ENCODE measurements at places on chromosomes 16 and 17.

DNA sequence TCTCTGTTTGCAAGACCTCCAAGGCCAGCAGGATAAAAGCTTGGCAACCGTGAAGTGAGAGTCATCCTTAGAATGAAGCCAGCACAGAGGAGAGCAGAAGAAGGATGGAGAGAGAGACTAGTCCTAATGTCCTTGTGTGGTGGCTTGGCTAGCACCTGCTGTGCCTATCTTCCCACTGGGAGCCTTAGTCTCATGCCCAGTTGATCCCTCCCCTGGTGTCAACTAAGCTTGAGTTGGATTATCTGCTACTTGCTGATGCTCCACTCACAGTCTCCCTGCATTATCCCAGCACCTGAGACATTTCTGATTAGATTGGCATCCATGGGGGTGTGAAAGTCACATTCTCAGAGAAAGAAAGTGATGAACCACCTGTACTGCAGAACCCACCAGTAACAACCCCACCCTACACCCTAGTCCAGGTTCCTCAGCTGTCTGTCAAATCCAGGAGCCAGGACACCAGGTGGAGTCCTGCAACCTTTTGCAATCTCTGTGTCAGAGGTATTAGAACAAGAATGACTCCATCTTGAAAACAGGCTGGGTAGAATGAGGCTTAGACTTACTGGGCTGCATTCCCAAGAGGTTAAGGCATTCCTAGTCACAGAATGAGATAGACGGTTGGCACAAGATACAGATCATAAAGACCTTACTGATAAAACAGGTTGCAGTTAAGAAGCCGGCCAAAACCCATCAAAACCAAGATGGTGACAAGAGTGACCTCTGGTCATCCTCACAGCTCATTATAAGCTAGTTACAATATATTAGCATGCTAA, 460.2 kb upstream of the C16orf82 start:
- DNase-seq: no peak

DNA sequence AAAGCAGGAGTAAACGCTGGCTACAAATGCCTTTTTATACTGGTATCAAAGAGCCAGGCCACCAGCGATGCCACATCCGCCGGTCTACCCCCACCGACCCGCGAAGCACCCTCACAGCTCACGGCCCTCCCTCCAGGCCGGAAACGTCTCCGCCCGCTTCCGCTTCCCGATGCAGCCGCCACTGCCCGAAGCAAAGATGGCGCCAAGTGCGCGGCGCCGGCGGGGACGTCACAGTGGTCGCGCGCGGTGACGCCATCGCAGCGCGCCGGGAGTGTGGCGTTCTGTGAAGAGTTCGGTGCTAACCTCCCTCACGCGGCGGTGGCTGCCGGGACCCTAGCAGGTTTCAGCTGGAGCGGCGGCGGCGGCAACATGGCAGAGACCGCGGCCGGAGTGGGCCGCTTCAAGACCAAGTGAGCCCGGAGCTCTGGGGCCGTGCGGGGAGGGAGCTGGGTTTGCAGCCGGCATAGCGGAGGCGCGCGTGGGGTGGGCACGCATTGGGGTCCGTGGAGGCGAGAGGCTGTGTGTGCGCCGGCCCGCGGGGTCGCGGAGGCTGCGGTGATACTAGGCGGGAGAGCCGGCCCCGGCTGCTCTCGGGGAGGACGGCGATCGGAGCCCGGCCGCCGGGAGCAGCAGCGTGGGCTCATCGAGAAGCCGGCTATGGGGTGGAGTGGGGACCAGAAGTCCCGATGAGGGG, at the start of gene TBL3:
TSS of gene TBL3 (plus strand) at position 258 of the 694 bp plus-strand sequence. CDS start at position 370, 112 bp downstream.
- peak; percentile 95 for DNase-seq

DNA sequence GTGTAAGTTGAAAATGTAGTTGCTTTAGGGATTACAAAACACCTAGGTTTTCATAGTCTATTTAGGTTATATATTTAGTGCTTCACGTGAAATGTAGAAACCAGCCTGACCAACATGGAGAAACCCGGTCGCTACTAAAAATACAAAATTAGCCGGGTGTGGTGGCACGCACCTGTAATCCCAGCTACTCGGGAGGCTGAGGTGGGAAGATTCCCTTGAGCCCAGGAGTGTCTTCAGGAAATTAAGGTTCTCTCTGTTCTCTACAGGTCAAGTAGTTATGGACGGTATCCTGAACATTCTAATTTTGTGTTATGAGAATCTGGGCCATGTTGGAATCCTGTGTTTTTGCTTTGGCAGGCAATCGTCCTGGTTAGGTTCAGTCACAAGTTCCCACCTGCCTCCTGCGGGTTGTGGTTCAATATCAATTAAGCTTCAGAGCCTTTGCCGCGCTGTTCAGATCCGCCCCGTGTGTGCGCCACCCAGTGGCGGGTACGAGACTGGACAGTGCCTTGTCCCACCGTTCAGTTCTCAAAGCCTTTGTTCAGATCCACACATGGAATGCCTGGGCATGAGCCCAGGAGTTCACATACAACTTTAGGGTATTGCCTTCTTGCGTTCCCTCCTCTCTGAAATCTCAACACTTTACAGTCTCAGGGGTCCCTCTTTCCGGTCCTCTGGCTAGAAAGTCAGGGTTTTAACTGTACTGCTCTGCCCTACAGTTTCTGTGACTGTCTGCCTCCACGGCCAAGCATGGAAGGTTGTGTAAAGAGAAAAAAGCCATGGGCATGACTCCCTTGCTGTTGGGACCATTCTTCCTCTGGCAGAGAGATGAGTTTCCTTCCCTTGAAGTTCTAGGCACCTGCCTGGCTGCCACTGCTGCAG, 41.7 kb downstream of the HEATR6 start:
- peak; percentile 64 for DNase-seq

DNA sequence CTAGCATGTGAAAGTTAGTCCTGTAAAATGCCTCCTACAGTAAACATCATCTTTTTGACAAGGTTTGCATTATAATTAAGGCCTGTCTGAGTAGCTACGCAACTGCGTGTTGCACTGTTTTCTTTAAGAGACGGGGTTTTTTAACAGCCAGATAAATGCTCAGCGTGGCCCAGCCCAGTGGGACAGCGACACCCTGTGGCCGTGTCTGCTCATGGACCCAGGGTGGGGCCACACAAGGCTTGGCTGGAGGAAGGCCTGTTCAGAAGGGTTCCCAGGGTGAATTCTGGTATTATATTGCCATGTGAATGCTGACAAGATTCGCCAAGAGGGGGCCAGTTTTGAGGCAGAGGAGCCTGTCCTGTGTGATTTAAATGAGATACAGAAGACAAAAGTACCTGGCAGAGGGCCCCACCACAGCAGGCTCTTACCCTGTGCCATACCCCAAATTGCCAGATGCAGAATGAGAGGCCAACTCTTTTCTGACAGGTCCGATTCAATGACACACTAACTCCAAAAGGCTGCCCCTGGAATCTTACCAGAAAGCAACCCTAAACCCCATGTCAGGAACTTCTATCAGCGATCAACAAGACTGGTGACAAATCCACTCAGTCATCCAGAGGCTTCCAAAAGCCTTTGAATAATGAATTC, 65.9 kb upstream of the IRX6 start:
- peak; percentile 11 for DNase-seq

GRCh38 chr16:52384378-52384777, 162.6 kb downstream of the TOX3 start:
- DNase-seq: no peak

DNA sequence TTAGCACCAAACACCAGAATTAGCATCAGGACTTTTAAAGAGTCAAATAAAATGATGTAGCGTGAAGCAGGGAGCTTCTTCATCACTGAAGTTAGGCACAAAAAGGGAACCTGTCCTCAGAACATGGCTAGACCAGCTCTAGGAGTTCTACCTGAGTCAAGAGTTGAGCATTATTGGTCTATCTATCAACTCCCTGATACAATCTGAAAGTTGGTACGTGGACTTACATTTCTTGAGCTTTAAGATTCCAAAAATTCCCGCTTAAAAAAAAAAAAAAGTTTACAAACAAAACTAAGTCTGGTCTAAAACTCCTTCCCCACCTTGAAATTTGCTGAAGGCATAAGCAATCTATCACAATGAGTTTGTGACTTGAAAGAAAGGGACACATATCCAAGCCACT, 12.3 kb downstream of the TLE7 start:
- no peak for DNase-seq

DNA sequence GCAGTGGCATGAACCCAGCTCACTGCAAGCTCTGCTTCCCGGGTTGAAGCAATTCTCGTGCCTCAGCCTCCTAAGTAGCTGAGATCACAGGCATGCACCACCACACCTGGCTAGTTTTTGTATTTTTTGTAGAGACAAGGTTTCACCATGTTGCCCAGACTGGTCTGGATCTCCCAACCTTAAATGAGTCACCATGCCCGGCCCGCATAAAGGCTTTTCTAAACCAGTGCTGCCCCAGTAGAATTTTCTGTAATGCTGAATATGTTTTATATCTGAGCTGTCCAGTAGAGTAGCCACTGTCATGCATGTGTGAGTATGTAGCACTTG, 36.9 kb upstream of the WSB1 start:
- DNase-seq: no peak

GRCh38 chr17:63442549-63443035, 3.5 kb downstream of the CYB561 start:
- DNase-seq: no peak

GRCh38 chr16:87077750-87078127, 239.5 kb downstream of the C16orf95 start:
- DNase-seq: no peak

- DNase-seq: no peak
Observed at GRCh38 chr16:57720142-57720575, 15.4 kb upstream of the KATNB1 start.

- no peak for DNase-seq
Observed at GRCh38 chr16:12833926-12834325, 30.2 kb upstream of the CPPED1 start.

- DNase-seq: no peak
Observed at GRCh38 chr16:49889725-49890397, 33.9 kb upstream of the ZNF423 start.

DNA sequence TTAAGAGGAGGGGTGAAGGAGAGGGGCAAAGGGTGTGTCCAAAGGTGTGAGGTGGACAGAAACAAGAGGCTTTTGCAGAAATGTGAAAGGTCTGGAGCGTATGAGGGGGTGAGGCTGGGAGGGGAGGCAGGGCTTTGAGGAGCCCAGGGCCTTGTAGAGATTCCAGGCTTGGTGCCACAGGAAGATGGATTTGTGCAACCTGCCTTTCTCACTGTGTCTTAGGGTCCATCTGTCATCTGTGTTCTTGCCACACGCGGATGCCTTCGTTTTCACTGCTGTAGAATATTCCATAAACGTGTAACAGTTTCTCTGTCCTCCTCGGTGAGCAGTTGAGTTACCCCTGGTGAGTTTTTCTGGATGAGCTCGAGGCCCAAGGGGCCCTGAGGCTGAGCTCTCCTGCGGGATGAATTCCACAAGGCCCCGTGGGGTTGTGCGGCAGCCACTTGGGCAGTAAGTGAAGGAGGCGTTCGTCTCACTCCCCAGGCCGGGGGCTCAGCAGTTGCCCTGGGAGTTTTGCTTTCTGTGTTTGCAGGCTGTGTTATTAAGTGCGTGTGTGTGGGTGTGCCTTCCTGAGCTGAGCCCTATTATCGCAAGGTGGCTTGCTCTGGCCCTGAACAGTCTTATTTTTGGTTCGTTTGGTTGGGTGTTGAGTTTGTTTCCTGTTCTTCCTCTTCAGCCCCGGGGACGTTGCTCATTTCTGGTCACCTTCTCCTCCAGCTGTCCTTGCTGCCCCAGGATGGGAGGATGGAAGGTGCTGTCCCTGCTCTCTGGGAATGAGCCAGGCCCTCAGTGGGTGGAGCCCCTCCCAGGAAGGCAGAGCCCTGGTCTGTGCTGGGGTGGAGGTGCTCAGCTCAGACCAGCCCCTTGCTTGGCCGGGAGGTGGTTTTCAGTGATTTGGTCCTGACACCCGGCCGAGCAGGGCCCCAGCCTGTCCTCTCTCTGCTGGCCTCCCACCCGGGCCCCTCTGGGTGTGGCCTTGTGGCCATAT, 28.4 kb downstream of the BAIAP2 start:
- no peak for DNase-seq

- no peak for DNase-seq
Observed at GRCh38 chr16:14193316-14193871, 122.3 kb downstream of the MRTFB start.

DNA sequence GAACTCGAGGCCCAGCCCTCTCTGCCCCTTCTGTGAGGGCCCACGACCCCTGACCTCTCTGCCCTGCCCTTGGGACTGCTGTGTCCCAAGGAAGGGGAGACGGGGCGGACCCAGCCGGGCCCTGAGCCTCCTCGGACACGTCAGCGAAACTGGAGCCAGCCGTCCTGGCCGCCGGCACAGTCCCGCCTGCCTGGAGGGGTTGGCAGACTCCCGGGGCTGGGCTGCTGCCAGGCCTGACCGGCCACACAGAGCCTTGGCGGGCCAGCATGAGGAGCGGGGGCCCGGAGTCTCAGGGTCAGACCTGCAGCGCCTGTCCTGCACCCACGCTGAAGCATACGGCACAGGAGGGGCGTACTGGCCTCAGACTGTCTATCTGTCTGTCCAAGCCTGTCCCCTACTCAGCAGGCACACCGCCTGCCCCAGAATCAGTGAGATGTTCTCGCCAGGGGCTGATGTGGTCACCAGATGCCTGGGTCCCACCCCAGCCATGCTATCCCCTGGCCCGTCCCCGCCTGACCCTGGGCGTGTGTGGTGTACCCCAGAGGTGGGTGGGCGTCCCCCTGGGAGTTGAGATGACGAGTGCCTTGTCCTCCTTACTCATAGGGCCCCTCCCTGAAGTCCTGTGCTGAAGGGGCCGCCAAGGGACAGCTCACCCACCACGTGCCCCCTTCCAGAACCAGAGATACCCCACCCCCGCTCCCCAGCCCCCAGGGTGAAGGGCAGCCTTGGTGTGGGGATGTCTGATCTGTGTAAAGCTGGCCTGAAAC, 4.7 kb downstream of the VASN start:
- DNase-seq: no peak

GRCh38 chr16:71453036-71453435, 9.0 kb downstream of the ZNF23 start:
- DNase-seq: no peak

DNA sequence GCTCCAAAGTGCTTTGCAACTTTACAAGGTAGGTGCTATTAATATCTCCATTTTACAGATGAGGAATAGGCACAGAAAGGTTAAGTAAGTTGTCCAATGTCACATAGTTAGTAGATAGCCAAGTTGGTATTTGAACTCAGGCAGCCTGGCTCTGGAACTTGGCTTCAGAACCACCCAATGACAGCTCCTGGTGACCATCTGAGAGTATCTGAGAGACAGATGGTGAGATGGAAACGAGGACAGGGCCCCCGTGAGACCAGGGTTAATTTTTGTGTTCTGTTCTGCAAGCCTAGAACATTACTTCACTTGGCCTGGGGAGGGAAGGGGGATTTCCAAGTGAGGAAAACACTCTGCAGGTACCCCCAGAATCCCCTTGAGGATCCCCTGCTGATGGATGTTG, 9.8 kb upstream of the TMEM132E start:
- no peak for DNase-seq

DNA sequence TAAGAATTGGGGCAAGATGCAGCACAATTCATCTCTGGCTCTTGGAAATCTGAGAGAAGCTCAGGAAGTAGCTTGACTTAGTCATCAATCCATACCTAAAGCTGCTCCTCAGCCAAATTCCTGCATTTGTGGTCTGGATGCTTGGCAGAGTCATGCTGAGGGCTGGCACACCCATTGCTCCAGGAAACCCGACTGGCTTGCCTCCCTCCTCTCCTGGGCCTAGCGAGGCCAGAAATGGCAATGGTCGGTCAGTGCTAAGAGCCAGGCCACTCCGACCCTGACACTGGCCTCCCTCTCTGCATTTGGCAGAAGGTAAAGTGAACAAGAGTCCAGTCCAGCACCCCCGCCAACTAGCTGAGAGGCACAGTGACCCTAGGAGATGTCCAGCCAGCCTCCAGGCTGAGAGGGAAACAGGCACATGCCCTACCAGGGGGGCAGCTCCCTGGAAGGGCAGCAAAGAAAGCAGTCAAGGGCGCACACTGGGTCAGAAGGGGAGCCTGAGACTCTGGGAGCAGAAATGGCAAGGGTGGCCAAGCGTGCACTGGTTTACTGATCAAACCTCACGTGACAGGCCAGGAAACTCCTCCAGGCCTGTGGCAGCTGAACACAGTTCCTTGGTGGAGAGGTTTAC, 10.0 kb downstream of the POLDIP2 start:
- no peak for DNase-seq

Measured in T-helper 1 cell (primary cell).